ENCODE measurements at places on chromosomes 5 and 9.

GRCh38 chr5:35919191-35919590 lies 19.2 kb downstream of the CAPSL start:
- no peak for DNase-seq

DNA sequence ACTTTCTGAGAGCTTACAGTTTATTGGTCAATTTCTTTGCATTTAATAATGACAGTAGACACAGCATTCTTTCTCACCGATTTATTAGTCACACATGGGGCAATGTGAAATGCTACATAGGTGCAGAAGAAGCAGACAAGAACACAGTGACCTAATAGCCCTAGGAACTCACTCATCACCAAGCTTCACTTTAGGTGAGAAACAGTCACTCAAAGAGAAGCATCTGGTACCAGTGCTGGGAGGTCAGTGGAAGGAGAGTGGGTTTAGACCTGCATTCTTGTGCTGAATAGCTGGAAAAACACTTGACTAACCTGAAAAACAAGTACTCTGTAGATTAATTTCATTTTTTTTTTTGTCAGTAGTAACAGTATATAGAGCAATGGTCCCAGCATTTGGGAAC lies 179.6 kb downstream of the GRIA1 start:
- no peak for DNase-seq

- no peak for DNase-seq
These were observed 67.2 kb downstream of the MRPL36 start for GRCh38 chr5:1732238-1732941.

GRCh38 chr9:124940521-124940893 lies 376 bp downstream of the GOLGA1 start:
- no peak for DNase-seq

GRCh38 chr9:98997604-98998003 lies 53.9 kb downstream of the COL15A1 start:
- DNase-seq: no peak

DNA sequence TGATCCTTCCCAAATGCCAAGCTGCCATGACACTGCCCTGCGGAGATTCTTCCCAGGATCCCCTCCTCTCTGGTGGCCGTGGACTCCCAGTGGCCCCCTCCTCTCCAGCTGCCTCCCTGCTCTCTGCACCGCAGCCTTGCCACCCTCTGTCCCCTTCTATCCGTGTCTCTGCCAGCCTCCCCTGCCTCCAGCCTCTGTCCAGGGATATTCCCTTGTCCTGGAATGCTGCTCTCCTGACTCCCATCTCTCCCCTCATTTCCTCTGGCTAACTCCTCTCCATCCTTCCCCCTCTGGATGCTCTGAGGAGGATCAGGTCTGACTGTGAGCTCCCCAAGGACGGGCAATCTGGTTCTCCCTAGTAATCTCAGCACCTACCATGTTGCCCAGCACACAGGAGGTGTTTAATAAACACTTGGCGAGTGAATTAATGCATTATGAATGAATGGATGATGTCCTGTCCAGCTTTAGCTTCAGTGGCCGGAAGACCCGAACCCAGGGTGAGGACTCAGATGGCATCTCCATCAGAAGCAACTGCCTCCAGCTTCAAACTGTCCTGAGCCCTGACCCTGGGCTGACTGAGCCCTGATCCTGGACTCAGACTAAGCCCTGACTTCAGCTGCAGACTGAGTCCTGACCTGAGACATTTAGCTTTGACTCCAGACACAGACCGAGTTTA lies 7.5 kb upstream of the CRB2 start:
- no peak for DNase-seq
